ENCODE measurements at places on chromosomes 16 and 17. TPM values are rescaled to one million over a fixed set of nuclear protein-coding genes. Genes with fewer than 3 reads are reported as not detected.

Gene NGFR
- 44.6 TPM for total RNA-seq

- no peak for DNase-seq
Measured at GRCh38 chr16:56689171-56689570, 6.9 kb downstream of the MT1X start.

DNA sequence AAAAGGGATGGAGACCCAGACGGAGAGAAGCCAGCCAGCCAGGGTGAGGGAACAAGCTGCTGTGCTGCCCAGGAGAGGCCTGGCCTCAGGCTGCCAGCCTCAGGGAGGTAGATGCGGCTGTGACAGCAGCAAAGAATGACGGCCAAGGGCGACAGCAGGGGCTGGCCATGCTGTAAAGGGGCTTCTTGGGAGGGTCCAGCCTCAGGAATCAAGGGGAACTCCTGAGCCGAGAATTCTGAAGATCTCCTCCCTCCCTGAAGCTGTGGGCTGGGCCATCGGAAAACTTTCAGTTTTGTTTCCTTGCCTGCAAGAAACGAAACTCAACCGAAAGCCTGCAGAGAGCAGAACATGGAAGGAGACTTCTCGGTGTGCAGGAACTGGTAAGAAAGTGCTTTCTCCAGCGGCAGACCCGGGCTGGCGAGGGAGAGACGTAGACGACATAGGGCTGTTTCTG lies at the start of gene XAF1:
Gene XAF1 (plus strand): TSS at position 316 of the 454 bp plus-strand sequence. CDS start 33 bp downstream, at position 349.
- no peak for DNase-seq

Gene SLC38A8
- not detected for total RNA-seq

DNA sequence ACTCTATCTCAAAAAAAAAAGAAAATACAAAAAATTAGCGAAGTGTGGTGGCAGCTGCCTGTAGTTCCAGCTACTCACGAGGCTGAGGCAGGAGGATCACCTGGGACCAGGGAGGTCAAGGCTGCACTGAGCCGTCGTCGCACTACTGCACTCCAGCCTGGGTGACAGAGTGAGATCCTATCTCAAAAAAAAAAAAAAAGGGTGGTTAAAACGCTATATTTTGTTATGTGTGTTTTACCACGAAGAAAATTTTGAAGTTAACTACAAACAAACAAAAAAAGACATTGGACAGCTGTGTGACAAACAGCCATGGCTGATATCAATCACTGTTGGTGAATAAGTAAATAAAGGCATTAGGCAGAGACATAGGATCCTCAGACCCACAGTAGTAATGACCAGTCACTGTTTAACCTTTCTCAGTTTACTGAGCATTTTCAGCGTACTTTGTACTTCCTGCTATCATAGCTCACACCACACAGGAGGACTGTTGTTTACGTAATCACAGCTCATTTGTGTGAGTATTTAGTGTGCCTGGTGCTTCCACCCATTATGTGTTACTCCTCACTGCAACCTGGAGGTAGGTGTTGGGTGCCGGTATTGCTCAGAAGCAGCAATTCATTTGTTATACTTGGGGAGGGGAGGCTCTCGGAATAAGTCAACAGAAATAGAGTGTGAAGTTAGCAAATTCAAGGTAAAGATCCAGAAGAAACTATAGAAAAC lies 55.4 kb downstream of the COPRS start:
- DNase-seq = no peak

DNA sequence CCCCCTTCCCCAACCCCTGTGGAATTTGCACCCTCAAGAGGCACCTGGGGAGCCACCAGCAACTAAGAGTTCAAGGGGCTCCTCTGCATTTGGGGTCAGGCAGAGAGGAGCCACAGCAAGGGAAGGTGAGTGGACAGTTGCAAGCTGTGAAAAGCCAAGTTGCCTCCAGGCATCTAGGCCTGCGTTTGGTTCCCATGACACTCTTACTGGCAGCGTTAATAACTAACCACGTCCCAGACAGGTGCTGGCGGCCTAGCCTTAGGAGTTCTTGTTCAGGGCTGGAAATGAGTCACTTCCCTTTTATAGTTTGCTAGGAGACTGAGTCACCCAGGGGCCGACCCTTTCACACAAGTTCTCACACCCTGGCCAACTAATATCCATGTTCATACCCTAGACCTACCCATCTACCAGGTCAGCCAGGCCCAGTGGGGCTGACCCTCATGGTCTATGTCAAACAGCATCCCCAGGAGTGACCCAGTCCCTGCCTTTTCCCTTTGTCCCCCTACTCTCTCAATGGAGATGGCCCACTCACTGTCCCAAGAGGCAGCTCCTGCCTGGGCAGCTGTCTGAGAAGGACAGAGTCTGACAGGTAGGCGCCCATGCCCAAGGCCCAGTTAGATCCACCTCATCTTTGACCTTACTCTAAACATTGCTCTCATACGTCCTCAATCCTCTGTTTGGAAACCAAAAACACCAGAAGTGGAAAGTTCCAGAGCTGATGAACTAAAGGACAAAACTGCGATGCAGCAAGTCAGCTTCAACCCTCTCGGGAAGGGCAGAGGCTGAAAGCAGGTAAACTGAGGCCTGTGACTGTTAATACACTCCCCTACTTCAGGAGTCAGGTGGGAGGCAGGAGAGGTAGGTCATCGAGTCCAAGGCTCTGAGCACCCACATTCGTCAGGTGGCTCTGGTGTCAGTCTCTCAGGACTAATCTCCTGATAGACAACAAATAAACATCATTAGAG lies 300.6 kb downstream of the SOX9 start:
- no peak for DNase-seq

Gene DHX58
- 21.8 TPM for total RNA-seq

Gene OR2C1
- total RNA-seq = not detected

- DNase-seq = no peak
Measured at GRCh38 chr16:21117567-21117966, 33.1 kb downstream of the DNAH3 start.

Gene ABCC3
- 12.4 TPM for total RNA-seq

DNA sequence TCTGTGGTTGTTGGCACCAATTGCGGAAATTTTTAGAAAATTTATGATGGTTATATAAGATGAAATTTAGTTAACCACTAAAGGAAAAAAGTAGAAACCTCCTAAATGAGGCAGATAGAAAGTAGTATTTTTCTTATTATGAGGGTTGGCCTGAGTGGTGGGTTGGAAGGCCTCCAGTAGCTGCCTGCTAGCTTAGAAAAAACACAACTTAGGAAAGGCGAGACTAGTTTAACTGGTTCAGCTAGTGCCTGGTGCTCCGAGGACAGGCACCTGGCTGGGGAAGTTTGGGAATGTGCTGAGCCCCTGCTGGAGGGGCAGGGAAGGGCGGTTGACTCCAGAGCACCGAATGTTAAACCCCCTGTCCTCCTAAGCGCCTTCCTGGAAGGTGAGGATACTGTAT lies 19.9 kb downstream of the LDHD start:
- no peak for DNase-seq

DNA sequence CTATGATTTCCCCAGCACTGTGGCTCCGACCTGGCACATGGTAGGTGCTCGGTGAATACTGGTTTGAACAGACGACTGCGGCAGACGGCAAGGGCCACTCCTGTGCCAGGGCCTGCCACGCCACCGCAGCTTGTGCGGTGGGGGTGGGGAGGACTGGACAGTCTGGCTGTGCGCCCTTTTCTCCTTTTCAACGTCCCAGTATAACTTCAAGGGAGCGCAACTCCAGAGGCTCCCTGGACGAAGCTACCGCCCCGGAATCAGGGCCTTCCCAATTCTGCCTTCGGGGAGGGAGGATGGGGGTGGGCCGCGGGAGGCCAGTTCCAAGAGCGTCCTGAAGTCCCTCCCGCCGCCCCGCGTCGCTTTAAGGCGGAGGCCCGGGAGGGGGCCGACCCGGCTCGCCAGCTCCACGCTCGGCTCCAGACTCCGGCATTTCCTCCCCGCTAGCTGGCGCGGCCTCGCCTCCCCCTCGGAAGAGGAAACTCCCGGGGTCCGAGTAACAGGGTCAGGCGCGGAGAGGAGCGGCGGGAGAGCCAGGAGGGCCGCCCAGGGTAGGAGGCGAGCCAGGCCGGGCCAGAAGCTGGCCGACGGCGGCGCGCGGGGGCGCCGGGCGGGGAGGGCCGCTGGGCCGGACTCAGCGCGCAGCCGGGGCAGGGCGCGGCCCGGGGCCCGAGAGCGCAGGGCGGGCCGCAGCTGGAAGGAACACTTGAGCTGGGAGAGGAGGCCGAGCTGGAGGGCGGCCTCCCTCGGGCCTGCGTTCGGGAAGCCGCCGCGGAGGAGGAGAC lies at the start of gene ITPRIPL2:
Gene ITPRIPL2 (plus strand): TSS at position 388 of the 782 bp plus-strand sequence. CDS start 498 bp downstream, outside the sequence.
- peak; percentile 33 for DNase-seq

- DNase-seq = peak; percentile 7
Measured at GRCh38 chr17:46020023-46020761, 21.1 kb downstream of the STH start.

DNA sequence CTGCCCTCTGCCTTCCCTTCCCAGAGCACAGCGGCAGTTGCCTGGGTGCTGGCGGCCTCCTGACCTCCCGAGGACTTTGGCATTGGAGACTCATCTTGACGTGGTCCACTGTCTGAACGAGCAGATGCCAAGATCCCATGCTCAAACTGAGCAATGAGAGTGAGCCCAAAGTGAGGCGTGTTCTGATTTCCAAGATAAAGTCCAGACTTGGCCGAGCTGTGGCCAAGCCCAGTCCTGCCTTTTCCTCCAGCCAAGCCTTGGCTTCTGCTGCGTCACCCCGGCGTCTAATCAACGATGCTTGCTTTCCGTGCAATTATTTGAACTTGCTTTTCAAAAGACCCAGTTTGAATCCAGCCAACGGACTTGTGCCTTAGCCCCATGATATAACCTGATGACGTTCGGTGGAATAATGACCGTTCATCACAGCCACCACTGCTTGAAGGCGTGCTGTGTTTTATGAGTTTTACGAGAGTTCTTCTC lies 179.2 kb downstream of the IRF8 start:
- DNase-seq = no peak

Gene SDR42E1
- total RNA-seq = 2.2 TPM

DNA sequence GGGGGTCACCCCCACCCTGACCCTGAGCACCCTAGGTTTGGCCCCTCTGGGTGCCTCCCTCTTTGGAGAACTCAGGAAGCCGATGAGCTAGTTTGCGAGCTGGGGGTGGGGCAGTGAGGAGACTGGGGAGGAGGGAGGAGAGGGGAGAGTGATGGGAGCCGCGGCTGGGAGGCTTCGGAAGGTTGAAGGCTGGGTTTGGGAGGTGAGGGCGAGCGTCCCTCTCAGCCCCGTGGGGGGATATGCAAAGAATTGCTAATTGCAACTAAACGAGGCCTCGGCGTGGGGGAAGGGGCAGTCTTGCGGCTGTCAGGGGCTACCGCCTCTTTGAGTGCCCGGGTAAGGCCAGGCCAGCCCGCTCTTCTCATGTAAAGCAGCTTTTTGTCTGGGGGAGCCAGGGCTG lies 17.6 kb upstream of the FZD2 start:
- no peak for DNase-seq

Gene GNG13
- not detected for total RNA-seq

- no peak for DNase-seq
Measured at GRCh38 chr17:68868708-68869107, 86.5 kb downstream of the ABCA8 start.

Gene ZDHHC1
- 8.0 TPM for total RNA-seq

GRCh38 chr17:48973806-48974205 lies 5.4 kb upstream of the GIP start:
- no peak for DNase-seq

DNA sequence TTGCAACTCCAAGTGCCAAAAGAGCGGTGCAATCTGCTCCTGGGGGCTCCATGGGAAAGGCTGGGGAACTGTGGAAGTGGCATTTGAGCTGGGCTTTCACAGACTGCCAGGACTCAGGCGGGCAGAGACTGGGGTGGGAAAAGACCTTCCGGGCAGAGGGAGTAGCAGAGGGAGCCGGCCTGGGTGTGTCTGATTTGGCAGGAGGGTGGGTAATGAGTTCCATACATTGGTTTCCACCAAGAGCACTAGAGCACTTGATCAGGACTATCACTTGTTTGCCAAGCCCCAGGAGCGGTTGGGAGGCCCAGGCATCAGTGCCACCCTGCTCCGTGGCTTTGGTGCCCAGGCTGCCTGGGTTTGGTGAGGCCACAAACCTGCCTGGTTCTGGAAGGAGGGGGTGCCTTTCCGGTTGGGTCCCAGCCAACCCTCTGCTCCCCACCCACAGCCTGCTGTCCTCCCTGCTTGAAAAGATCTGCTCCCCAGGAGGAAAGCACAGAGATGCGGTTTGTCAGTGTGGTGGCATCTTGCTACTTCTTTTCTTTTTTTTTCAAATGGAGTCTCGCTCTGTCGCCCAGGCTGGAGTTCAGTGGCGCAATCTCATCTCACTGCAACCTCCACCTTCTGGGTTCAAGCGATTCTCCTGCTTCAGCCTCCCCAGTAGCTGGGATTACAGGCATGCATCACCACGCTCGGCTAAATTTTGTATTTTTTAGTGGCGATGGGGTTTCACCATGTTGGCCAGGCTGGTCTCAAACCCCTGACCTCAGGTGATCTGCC lies 3.5 kb upstream of the TRIM47 start:
- DNase-seq = no peak

Gene NPW
- not detected for total RNA-seq

GRCh38 chr17:64002658-64003525 lies 4.7 kb downstream of the PRR29 start:
- peak; percentile 9 for DNase-seq

DNA sequence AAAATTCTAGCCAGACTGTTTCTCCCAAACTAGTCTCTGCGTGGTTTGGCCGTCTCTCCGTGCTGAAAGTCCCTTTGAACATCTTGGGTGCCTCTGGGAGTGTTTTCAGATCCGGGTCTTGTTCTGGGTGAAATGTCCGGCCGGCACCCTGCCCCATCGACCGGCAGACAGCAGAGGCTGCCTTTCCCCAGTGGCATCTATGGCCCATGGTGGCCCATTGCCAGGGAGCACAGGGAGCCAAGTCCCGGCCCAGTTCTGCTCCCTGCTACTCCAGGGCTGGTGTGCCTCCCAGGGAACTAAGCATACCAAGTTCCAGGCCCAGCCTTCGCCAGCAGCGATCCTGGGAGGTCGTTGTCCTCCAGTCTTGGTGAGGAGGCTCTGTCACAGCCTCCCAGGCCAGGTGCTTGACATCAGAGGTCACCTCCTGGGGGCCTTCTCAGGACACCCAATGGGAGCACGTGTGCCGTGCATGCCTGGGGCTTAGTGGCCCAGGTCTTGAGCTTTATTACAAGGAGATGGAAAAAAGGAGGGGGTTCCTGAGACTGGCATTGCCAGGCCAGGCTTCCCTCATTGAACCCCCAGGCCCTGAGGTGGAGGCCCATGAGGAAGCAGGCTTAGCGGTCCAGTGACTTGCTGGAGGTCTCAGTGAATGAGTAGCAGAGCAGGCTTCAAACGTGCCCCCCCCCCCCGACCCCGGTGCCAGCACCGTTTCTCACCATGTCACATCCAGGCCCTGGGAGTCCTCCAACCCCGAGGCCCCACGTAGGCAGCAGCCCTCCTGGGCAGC lies 54.0 kb downstream of the PGS1 start:
- DNase-seq = no peak

Gene RASD1
- total RNA-seq = 356 TPM

GRCh38 chr17:40558890-40559563 lies 6.2 kb downstream of the CCR7 start:
- DNase-seq = no peak

Gene PDILT
- not detected for total RNA-seq

GRCh38 chr17:3771140-3771539 lies 29.8 kb downstream of the ITGAE start:
- DNase-seq = no peak

GRCh38 chr16:59783191-59783590 lies 1049.1 kb upstream of the GOT2 start:
- DNase-seq = no peak

- DNase-seq = no peak
Measured at GRCh38 chr17:17892731-17893130, 55.9 kb upstream of the SREBF1 start.

GRCh38 chr16:78629173-78629572 lies 529.7 kb downstream of the WWOX start:
- DNase-seq = no peak

Gene ABCA9
- 116 TPM for total RNA-seq

- DNase-seq = no peak
Measured at GRCh38 chr17:230395-230770, 48.9 kb upstream of the DOC2B start.

Gene TNS4
- 1.8 TPM for total RNA-seq
